Activated naive CD4-positive, alpha-beta T cell treated with anti-CD3 and anti-CD28 coated beads for 36 hours (primary cell): ENCODE measurements at places on chromosomes 1 and 21. TPM values are rescaled to one million over a fixed set of nuclear protein-coding genes. Genes with fewer than 3 reads are reported as not detected.

GRCh38 chr1:150089846-150090520 lies 22.4 kb downstream of the VPS45 start:
- no peak for DNase-seq

DNA sequence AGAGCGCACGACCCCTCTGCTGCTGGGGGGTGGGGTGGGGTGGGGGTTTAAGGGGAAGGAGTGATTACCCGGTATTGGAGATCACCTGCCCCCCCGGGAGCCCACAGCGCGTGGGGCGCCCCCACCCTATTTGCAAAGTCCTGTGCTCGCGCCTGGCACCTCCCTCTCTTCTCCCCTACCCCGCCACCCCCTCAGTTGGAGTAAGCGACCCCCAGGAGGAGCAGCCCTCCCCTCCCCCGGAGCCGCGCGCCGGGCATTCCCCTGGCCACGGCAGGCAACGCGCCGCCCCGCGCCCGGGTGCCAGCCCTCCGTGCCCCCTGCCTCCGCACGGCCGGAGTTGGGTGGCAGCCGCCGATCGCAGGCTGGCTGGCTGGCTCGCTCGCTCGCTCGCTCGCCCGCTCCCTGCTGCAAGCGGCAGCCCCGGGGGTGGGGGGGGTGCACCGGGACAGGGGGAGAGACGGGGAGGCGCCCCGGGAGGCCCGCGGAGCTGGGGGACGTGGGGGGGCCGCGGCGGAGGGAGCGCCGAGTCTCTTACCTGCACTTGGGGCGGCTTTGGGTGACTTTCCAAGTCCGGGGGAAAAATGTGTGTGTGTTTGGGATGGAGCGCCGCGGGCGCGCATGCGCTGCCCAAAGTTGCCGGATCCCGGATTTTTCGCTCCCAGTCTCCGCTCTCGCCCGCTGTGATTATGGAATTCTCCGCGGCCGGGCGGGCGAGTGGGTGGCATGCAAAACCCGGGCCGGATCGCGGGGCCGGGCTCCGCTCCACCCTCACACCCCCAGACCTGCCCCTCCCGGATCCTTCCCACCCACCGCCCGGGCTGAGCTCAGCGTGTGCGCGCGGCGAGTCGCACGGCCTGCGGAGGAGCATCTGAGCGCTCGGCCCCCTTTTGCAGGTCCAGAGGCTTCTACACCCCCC lies at the start of gene CASZ1:
Gene CASZ1 (minus strand): TSS at position 618 of the 916 bp plus-strand sequence. CDS start 102,757 bp downstream, outside the sequence.
- no peak for DNase-seq

- DNase-seq: no peak
Measured at GRCh38 chr1:24101796-24102586, 9.9 kb downstream of the MYOM3 start.

DNA sequence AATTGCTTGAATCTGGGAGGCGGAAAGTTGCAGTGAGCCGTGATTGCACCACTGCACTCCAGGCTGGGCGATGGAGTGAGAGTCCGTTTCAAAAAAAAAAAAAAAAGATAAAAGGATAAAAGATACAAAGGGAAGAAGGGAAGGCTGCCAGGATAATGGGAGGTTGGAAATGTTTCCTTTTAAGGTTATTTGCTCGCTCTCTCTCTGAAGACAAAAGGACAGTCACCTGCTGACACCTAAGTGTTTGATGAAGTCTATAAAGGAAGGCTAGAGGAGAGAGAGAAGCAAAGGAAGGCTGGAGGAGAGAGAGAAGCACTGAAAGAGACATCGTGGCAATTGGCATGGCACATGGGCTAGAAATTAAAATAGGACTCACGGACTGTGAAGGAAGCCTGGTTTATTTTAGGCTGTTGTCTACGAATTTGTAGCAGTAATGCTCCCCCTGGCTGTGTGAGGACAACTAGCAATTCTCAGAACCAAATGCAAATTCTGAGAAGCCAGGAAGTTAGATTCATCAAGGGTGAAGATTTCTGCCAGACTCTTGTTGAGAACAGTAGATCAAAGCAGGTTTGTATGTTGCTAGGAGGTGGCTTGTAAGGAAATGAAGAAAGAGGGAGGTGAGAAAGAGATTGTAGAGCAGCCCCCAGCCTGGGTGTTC lies 154.2 kb downstream of the ZP4 start:
- DNase-seq: no peak

DNA sequence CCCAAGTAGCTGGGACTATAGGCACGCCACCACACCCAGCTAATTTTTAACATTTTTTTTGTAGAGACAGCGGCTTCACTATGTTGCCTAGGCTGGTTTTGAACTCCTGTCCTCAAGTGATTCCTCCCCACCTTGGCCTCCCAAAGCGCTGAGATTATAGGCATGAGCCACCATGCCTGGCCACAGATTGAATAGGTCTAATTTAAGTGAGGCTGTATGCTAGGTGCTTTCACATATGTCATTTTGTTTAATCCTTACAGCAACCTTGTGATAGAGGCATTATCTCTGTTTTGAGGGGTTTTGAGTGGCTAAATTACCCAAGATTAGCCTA lies 7.2 kb downstream of the INTS3 start:
- DNase-seq: no peak

DNA sequence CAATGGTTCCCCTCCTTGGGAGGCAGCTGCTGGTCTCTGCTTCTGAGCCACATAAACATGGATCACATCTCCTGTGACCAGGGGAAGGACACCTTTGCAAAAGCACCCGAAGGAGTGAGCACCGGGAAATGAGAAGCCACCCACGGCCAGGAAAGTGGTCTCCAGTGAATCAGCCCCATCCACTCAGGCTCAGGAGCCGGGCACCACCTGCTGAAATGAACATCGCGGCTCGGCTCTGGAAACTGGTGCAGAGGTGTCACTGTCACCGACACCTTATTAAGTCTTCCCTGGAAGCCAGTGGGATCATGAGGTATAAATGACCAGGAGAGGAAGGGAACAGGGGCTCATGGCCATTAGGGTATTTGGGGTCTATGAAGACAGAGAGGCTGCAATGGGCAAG lies 207.2 kb upstream of the C1orf174 start:
- DNase-seq: no peak

GRCh38 chr21:35297665-35298064 lies 248.6 kb upstream of the RUNX1 start:
- no peak for DNase-seq

DNA sequence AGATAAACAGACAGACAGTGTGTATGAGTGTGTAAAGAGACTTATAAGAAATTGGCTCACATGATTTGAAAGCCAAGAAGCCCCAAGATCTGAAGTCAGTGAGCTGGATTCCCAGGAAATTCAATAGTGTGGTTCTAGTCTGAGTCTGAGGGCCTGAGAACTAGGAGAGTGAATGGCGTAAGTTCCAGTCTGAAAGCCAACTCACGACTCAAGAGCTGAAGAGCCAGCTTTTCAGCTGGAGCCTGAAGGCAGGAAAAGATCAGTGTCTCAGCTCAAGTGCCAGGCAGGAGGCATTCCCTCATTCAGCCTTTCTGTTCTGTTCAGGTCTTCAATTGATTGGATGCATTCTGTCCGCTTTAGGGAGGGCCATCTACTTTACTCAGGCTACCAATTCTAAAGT lies 257.2 kb downstream of the PLPP3 start:
- DNase-seq: no peak

- DNase-seq: peak; percentile 92
Measured at GRCh38 chr1:13730751-13731482, 30.9 kb downstream of the PRDM2 start.

DNA sequence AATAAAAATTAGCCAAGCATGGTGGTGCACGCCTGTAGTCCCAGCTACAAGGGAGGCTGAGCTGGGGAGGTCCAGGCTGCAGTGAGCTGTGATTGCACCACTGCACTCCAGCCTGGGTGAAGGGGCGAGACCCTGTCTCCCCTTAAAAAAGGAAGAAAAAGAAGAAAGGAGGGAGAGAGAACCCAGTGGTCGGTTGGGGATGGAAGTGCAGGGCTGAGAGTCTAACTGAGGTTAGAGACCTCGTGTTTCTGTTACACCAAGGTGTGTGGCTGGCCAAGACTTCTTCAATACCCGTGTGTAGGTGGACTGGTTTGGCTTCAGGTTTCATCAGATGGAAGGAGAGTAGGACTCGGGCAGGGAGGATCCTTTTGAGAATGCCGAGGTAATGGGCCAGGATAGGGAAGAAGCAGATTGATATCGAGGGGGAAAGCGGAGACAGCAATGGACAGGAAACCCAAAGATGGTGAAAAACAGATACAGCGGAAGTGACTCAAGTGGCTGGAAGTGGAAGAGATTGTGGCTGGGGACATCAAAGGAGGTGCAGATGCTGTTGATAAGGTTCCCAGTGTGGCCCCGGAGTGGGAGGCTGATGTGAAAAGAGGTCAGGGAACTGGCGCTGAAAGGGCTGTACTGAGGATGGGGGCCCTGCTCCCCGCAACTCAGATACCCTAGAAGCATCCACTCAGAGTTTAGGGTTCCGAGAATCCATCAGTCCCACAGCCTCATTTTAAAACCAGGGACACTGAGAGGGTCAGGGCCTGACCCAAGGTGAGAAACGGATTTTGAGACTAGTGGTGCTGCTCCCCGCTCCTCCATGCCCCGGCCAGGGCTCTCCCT lies 681 bp upstream of the UBXN10 start:
- DNase-seq: peak; percentile 83

GRCh38 chr1:84797603-84798002 lies 95.4 kb downstream of the LPAR3 start:
- no peak for DNase-seq

GRCh38 chr1:191022856-191023255 lies 545.2 kb upstream of the BRINP3 start:
- DNase-seq: no peak

DNA sequence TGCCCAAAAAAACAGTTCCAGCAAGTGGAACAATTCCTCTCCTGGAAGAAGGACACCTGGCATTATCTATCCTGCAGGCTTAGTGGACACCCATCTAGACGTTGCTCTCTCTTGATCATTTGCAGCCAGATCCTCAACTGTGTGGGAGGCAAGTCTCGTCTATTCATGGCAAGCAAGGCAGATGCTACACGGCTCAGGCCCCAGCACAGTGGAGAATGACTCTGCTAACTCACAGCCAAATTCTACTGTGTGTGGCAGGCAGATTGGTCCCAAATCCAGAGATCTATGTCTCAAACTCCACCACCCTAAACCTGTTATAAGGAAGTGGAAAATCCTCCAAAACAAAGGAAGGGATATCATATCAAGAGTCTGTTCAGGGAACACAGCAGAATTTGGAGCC lies 7.0 kb downstream of the TNNT2 start:
- DNase-seq: no peak

- DNase-seq: no peak
Measured at GRCh38 chr21:43271452-43272020, 102.7 kb downstream of the CRYAA start.

DNA sequence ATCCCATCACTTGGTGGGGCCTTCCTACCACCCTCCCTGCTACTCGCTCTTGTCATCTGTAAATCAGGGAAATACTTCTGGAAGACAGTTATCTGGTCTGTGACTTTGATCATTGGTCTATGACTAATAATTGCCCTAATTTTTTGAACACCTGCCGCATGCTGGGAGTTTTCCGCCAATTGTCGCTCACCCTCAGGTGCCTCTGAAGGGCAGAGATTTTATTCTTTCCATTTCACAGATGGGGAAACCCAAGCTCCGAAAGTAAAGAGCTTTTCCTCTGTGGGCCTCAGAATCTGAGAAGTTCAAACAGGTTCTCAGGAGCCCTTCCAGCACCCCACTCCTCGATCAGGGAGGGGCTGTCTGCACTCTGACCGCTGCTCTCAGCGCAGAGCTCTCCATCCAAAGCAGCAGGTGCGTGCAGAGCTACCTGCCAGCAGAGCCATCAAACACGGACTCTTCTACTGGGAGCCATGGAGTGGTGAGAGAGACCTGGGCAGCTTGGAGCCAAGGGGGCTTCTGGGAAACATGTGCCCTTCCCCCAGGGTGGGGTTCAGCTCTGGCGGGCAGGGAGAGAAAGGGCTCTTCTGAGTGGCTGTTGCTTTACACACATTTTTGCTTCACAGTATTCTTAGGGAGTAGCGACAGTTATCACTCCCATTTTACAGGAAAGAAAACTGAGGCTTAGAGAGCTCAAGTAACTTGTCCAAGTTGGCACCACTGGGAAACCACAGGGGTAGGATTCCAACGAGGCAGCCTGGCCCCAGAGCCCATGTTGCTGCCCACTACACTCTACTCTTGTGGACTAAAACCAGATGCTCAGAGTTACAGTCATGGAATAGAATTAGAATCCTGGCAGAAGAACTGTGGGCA lies 5.8 kb upstream of the RUNX3 start:
- peak; percentile 67 for DNase-seq

DNA sequence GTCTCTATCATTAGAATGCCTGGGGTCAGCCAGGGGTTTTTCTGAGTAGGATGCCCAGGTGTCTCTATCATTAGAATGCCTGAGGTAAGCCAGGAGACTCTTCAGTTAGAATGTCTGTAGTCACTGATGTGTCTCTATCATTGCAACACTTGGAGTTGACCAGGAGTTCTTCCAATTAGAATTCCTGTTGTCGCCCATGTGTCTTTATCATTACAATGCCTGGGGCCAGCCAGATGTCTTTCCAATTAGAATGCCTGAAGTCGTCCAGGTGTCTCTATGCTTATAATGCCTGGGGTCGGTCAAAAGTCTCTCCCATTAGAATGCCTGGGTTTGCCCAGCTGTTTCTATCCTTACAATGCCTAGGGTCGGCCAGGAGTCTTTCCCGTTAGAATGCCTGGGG lies 55.8 kb downstream of the RNF187 start:
- DNase-seq: no peak

GRCh38 chr1:1343811-1344421 lies 5.3 kb downstream of the DVL1 start:
- no peak for DNase-seq

DNA sequence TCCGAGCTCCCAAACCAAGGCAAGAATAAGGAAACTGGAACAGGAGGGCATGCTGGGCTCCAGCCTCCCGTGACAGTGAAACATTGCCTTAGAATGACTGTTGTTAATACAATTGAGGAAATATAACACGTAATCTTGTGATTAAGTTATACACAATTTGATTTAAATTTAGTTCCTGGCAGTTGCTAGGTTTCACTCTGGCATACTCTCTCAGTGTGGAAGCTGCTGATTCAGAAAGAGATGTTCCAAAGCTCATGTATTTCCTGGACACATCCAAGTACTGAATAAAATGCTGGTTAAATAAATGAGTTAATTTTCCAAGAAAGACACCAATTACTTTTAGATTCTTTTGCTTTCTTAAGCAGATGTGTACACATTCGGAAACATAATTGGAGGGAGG lies 176.1 kb downstream of the GRIK1 start:
- no peak for DNase-seq

The TMPRSS15 gene
- not detected for total RNA-seq

The CCDC181 gene
- total RNA-seq: not detected

The BTF3L4 gene
- total RNA-seq: 38.7 TPM

The DTL gene
- 106 TPM for total RNA-seq

The DNAJC8 gene
- 113 TPM for total RNA-seq

The BARHL2 gene
- not detected for total RNA-seq

The MEX3A gene
- total RNA-seq: 0.36 TPM

The ADORA3 gene
- not detected for total RNA-seq

The UCHL5 gene
- total RNA-seq: 63.4 TPM

The SPRR4 gene
- total RNA-seq: not detected
